GM18507 (cell line): ENCODE measurements at places on chromosomes 6 and 20.

DNA sequence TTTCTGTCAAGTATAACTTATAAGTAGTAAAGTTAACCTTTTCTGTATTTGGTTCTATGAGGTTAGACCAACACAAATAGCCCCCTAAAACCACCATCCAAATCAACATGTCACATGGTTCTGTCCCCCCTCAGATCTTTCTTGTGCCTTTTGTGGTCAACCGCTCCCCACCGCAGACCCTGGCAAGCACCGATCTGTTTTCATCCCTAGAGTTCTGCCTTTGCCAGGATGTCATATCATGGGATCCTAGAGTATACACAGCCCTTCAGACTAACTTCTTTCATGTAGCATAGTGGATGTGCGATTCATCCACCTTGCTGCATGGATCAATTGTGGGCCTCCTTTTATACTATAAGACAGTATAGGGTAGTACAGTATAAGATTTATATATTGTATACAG lies 124.3 kb downstream of the BCAS1 start:
- no peak for DNase-seq

GRCh38 chr6:109381061-109381746 lies 1.1 kb downstream of the CD164 start:
- DNase-seq, result no peak

DNA sequence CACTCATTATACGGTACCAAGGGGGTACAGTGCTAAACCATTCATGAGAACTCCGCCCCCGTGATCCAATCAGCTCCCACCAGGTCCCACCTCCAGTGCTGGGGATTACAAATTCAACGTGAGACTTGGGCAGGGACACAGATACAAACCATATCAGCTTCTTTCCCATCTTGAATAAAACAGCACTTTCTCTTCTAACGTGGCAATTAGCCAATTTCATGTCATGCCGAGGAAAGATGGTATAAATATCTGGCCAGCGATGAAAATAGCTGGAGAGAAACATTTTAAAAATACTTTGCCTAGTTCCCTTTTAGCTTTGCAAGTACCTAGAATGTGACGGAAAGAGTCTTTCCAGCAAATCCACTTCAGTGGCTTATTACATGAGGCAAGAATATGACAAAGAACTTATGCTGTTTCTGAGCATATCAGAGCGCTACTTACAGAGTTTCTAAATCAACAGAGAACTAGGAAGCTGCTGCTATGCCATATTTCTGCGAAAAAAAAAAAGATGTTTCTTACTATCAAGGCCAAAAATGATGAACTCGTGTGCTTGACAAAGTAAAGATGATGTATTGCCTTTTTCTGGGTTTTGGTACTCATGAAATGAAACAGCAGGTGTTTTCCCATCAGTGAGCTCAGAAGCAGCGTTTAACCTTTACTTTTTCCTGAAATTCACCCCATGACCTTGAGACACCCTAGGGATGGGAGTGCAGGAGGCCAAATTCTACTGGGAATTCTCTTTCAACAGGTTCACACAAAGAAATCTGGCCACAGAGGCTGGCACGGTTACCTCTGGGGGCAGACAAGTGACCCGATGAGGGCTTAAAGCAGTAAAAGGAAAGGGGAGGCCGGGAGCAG lies 37.9 kb downstream of the AGPAT4 start:
- DNase-seq, result no peak

DNA sequence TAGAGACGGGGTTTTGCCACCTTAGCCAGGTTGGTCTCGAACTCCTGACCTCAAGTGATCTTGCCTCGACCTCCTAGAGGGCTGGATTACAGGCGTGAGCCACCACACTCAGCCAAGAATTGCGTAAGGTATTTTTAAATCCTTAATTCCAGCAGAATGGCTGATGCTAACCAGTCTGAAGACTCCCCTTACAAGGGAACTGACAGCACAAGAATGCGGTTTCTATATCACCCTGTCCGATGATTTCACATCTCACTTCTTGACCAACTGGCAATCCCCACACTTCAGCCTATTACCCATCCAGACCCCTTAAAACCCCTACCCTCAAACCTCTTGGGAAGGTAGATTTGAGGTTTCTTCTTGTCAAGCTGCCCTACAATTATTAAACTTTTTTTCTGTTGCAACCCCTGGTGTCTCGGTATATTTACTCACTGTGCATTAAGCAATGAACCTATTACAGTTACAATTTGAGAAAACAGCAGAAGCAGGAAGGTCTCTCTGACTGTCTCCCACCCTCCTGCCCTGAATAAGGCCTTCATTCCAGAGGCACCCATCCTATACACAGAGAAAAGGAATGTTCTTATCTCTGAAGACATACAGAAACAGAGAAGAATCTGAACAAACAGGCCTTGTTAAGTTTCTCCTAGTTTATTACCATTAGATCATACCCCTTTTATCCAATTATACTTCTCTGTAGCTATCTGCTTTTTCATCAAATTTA lies 164.9 kb downstream of the ARHGAP18 start:
- DNase-seq, result no peak

GRCh38 chr6:52718550-52718949 lies 44.7 kb downstream of the GSTA2 start:
- no peak for DNase-seq
